ENCODE measurements at places on chromosomes 2 and 18.

DNA sequence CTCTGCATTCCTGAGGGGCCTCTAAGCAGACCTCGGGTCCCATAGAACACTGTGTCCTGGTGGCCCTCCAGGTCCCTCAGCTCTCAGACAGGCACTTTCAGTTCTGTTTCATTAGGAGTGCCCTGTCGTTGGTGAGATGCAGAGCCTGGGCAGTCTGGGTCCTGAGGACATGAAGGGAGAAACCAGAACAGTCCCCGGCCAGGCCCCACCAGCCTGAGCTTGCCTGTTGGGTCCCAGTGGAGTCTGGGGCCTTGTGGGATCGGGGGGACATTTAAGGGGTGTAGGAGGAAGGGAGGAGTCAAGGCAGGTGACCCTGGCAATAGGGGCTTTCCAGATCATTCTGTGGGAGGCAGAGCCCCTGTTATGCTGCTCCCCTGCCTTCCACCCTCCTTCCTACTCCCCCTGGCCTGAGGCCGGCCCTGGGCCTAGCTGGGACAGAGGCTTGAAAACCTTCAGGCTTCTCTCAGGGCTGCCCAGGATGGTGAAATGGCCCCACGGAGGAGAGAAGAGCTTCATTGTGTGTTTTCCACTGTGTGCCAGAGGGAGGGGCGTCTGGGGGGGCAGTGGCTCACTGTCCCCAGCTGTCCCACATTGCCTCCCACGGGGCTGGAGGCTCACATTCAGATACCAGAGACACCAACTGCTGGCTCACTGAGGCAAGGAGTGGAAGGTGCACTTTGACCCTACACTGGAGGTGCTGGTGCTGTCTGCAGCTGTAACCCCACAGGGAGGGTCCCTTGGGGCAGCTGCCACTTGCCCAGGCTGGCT is 26.6 kb upstream of the CATIP start:
- no peak for DNase-seq

GRCh38 chr2:219358170-219359075 is 25.9 kb upstream of the RESP18 start:
- DNase-seq, result no peak

DNA sequence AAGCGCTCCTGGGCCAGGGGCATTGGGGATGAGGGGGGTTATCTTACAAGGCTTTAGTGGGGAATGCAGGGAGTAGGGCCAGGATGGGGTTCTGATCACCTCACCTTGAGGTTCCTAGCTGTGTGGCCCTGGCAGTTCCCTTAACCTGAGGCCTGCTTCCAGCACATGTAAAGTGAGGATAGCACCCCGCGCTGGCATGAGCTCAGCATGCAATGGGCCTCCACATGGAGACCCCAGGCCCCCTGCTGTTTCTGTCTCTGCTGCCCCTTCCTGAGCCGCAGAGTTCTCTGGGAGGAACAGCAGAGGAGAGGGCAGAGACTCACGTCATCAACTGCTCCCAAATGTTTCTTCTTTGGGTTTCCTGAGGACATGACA is 8.6 kb upstream of the TEX51 start:
- DNase-seq, result no peak

DNA sequence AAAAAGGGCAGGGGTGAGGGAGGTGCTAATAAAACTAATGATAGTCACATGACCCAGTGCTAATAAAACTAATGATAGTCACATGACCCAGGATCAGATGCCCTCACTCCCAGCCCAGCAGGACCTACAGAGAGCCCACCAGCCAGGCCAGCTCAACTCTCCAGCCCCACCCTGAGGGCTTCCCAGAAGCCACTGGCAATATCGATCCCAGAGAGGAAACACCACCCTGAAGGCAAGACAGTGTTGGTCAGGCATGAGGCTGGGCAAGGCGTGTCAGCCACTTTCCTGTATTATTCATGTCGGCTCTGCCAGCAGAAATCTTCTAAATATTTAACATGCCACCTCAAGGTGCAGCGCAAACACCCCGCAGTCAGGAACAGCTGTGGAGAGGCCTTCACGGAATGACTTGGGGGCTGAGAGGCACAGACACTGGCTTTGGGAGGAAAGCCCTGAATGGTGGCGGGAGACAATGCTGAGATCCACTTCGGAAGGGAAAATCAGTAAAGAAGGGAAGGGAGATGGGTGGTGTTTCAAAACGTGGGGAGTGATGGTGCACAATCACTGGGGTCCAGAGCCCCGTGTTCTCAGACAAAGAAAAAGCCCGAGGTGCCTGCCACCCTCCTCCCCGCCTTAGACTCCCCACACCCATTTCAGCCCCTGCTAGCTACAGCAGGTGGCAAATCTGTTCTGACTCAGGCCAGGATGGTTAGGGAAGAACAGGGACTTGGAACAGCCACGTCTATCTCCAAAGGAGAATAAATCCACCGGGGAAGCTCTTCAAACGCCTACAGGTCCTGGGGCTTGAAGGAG is 1.4 kb downstream of the REEP1 start:
- no peak for DNase-seq

GRCh38 chr2:186256540-186256939 is 229.5 kb upstream of the ZC3H15 start:
- no peak for DNase-seq

DNA sequence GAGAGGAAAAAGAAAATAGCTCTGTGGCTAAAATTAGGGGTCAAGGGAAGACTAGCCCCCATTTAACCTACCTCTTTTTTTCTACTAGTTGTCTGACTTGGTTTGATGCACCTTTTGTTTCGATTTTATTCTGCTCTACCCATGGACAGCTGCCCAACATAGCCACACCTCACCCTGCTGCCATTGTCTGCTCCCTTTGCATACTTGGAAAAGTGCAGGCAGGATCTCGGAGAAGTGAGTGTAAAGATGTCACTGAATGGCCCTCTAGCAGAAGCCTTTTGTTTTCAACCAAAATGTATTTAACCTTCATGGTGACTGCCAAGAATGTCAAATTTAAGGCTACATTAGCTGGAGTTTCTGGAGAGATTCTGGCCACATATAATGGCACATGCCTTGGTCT is 62.9 kb downstream of the SETBP1 start:
- no peak for DNase-seq

DNA sequence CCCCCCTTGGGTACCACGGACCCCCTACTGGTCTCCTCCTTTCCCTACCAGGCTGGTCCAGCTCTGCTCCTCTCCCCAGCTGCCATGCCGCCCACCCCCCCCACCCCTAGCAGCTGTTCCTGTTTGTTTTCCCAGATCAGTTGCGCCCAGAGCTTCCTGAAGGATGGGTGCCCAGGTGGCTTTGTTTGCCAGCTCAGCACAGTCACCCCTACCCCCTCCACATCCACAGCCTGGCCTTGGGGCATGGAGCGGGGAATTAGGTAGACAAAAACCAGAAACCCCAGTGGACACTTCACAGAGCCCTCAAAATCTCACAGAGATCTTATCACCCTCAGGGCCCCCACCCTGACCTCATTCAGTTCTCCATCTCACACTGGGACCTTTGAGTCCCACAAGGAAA is 3.7 kb upstream of the CRYBA2 start:
- no peak for DNase-seq

GRCh38 chr2:447902-448665 is 160.2 kb upstream of the ALKAL2 start:
- no peak for DNase-seq
